ENCODE measurements at places on chromosomes 3 and 15.

DNA sequence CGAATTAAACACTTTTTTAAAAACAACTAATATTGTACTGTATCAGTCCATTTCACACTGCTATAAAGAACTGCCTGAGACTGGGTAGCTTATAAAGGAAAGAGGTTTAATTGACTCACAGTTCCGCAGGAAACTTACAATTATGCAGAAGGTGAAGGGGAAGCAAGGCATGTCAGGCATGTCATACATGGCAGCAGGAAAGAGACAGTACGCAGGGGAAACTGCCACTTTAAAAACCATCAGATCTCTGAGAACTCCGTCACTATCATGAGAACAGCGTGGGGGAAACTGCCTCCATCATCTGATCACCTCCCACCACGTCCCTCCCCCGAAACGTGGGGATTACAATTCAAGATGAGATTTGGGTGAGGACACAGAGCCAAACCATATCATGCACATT lies 162.8 kb upstream of the TPM1 start:
- no peak for DNase-seq

DNA sequence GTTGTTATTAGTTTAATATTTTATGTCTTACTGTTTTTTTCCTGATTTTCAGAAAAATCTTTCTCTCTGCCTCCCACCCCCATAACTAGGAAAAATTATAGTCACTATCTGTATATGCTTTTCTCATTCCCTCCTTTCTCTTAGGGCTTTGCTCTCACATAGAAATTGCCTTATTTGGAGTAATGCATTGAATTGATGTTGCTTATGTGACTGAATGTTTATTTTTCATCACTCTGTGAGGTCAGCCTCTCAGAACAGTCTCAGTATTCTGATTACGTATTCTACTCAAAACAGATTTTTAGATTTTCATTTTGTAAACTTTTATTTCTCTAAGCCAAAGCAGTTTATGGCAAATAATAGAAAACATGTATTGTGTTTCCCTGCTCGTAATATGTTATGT lies 121.0 kb downstream of the SLMAP start:
- no peak for DNase-seq

GRCh38 chr15:41941644-41942415 lies 30.5 kb downstream of the EHD4 start:
- no peak for DNase-seq

- no peak for DNase-seq
These were observed 52.4 kb downstream of the GASK1A start for GRCh38 chr3:43031485-43031884.

- no peak for DNase-seq
These were observed 244.4 kb downstream of the SOX2 start for GRCh38 chr3:181956122-181956521.

DNA sequence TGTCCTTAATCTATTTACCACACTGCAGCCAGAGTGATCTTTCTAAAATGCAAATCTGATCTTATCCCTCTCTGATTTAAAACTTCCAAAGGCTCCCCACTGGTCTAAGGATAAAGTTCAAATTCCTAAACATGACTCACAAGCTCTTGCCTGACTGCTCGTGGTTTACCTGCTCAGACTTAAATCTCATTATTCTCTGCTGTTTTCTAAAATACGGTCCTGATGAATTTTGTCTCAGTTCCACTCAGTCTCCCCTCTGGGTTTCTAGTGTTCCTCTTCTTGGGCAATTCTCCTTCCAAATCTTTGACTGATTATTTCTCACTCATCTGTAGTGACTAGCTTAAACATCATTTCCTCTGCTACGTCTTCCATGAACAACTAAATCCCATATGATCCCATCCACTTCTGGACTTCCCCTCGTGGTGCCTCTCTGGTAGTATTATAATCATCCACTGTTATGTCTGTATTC lies 108.3 kb downstream of the P3H2 start:
- DNase-seq, result no peak

DNA sequence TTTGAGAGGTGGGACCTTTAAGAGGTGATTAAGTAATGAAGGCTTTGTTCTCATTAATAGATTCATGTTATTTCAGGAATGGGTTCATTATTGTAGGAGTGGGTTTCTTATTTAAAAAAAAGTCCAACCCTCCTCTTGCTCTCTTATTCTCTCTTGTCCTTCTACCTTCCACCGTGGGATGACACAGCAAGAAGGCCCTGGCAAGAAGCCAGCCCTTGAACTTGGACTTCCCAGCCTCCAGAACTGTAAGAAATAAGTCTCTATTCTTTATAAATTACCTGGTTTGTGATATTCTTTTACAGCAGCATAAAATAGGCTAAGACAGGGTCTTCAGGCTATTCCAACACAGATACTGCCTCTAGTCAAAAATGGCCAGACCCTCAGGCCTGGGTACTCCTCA lies 62.2 kb downstream of the MYLK start:
- no peak for DNase-seq

GRCh38 chr15:73265536-73266153 lies 103.1 kb downstream of the HCN4 start:
- DNase-seq, result no peak

- no peak for DNase-seq
These were observed 280.7 kb upstream of the ARHGEF26 start for GRCh38 chr3:153840487-153840886.

GRCh38 chr3:58612830-58613229 lies 35.6 kb upstream of the FAM107A start:
- no peak for DNase-seq

- DNase-seq, result peak; percentile 14
These were observed 33.1 kb downstream of the MRAS start for GRCh38 chr3:138381413-138381901.

GRCh38 chr3:49351521-49352011 lies 6.6 kb downstream of the GPX1 start:
- DNase-seq, result no peak

- DNase-seq, result no peak
These were observed 487.5 kb upstream of the WNT5A start for GRCh38 chr3:55974421-55975165.

GRCh38 chr15:74445816-74446763 lies 12.3 kb upstream of the SEMA7A start:
- no peak for DNase-seq

GRCh38 chr15:27648359-27648758 lies 450.8 kb downstream of the OCA2 start:
- DNase-seq, result no peak

DNA sequence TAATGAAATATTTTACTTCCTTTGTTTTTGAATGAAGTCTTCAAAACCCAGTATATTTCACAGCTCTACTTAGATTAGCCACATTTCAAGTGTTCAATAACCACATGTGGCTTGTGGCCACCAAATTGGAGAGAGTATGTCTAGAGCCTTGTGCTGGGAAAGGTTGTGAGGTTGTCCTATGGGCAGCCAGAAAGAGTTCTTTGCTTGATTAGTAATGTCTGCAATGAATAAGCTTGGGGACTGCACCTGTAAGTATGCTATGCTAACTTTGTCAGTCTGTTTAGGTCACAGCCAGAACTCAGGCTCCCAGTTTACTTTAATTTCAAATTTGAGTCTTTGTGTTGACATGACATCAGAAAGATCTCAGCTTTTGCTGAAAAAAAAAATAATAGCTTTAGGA lies 294.9 kb upstream of the SOX14 start:
- DNase-seq, result no peak

DNA sequence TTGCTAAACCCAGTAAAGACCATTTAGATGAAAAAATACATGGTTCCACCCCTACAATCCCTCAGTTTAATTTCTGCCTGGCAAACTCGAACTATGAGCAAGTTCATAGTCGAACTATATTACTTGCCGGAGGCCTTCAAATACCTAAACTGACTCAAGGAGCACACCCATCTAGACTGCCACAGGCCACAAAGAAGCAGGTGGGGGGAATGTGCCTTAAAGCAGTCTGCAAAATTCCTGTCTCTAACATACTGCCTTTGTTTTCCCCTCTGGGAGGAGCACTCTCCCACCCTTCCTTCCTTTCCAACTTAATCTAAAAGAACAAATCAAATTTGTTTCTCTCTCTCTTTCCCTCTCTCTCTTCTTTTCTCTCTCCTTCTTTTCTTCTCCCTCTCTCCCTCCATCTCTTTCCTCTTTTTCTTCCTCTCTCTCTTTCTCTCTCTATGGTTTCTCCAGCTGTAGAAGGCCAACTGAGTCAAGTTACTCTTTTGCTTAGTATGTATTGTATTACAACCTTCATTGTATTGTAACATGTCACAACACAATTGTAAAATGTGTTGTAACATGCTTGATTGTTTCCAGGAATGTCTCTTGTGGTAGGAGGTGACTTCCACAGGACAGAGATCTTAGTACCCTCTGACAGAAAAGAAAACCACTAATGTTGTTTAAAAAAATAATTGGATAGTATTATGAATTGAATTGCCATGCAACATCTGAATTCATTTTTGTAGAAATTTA lies 496.3 kb downstream of the ROBO2 start:
- no peak for DNase-seq

DNA sequence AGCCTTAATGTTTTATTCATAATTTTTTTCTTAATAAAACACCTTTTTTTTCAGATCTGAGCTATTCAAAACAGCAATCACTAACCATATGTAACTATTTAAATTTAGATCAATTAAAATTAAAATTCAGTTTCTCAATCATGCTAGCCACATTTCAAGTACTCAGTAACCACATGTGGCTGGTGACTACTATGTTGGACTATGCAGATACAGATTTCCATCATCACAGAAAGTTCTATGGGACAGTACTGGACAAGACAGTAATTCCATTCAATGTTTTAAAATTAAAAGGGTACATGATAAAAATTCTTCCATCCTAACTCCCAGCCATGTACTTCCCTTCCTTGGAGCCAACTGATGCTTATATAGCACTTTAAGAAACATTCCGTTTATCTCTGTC lies 119.3 kb downstream of the GLDN start:
- peak; percentile 4 for DNase-seq

DNA sequence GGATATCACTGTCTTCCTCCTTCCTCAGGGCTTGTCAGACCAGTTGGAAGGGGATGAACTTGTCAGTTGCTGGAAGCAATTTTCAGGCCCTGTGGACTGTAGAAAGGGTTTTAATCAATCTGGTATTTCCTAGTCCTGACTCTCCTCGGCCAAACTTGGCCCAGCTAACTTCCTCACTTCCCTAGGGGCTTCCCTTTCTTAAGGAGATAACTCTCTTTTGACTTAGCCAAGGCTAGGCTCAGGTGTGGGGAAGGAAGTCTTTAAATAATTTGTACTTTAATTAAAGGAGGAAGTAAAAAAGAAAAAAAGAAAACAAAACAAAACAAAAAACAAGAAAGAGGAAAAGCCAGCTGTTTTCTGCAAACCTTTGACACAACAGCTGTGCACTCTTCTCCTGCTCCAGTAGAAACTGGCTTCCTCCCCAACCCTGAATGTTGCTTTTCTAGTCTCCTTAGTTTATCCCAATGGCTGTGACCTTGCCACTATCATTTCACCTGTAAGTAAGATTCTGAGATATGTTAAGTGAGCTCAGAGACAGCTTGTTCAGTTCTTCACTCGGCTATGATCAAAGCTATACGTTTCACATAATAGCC lies 53.0 kb upstream of the ST3GAL6 start:
- DNase-seq, result no peak

- no peak for DNase-seq
These were observed 122.9 kb downstream of the GREM1 start for GRCh38 chr15:32840507-32841245.

GRCh38 chr15:28078191-28078719 lies 20.9 kb downstream of the OCA2 start:
- DNase-seq, result no peak

GRCh38 chr15:76839173-76839572 lies 66.0 kb downstream of the SCAPER start:
- no peak for DNase-seq

DNA sequence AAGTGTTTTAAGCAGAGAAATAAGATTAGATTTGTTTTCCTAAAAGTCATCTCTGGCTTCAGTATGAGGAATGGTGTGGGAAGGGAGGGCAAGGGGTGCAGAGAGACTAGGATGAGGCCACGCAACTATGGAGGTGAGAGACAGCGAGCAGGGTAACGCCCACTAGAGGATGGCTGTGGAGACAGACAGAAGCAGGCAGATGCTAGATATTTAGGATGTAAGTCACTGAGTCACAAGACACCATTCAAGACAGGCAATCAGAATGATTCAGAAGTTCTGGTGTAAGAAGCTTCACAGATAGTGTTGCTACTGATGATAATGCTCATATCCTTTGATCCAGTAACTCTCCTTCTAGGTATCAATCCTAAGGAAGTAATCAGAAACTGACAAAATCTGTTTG lies 19.1 kb downstream of the HSPBAP1 start:
- no peak for DNase-seq

GRCh38 chr3:178593786-178594185 lies 57.5 kb downstream of the KCNMB2 start:
- DNase-seq, result no peak

DNA sequence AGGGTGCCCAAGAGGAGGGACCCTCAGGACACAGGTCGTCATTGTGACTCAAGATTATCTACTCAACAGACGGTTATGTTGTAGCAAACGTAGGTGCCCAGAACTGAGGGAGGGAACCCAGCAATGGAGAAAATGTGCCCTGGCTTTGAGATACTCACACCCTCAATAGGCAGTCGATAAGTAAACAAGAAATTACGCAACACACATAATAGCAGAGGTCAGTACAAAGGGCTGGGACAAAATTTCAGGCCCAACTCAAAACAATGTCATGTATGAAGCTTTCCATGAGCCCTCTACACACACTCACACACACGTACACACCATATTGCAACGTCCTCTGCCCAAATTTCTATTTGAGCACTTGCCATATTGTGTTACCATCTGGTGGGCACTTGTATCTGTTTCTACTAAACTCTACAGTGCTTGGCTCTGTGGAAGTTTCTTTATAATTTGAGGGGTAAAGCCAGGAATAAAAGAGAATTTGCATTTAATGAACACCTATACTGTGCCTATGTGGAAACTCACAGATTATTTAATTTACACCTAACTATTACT lies 114.6 kb upstream of the TRIM42 start:
- DNase-seq, result no peak

DNA sequence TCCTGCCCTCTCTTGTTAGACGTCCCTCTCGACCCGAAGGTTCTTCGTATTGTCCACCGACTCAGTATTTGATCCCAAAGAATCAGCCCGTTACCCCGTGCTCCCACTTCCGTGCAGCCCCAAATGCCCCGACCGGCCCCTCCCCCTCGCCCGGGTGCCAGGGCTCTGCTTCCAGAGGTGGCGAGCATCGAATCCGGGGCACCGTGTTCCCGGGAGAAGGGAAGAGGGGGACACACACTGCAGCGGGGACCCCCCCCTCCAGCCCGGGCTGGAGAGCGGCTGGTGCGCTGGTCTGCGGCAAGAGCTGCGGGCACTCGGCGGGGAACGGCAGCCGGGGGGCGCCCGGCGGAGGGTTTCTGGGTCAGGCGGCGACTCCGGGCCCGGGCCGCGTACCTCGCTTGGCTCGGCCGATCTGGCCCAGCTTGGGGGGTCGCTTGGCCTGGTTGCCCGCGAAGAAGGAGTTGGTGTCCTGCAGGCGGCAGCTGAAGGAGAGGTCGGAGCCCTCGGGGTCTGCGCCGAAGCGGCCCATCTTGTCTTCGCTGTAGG lies 556 bp downstream of the CAMK2N2 start:
- DNase-seq, result no peak

- no peak for DNase-seq
These were observed 10.4 kb downstream of the MAN2A2 start for GRCh38 chr15:90913398-90913944.

All from GM04504 (cell line).